ENCODE measurements at places on chromosomes 4 and X.

DNA sequence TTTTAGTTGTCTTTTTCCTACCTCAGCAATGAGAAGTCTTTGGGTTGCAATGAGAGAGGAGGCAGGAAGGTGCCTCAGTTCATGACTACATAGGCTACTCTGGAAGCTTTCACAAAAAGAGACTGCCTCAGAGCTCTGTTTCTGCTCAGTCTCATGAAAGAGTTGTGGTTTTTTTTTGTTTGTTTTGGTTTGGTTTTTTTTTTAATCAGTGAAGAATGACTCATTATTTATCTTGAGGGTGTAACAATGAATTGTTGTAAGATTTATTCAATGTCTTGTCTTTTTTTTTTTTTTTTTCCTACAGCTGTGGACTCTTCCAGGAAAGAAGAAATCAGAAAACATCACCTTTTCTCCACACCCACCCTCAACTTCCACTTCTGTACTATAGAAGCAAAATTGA, 67.5 kb upstream of the CXCL13 start:
- no peak for DNase-seq

- no peak for DNase-seq
Measured at GRCh38 chrX:63635750-63636149, 149.3 kb downstream of the ARHGEF9 start.

DNA sequence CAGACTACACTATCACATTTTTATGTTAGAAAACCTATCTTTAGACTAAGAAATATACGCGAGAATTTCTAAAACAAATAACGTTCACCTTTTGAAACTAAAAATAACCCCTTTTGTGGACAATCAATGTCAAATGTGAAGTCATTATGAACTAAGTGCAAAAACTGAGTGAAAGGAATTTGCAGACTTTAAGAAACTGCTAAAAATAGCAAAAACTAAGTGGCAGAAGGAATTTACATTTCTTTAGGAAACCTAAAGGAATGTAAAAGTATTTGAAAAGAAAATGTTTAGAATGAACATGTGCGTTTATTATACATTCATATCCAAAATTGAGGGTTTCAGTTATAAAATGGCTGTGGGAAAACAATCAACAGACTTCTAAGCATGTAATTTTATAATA, 58.3 kb downstream of the VEGFC start:
- DNase-seq = no peak

- DNase-seq = no peak
Measured at GRCh38 chr4:182823576-182823975, 93.6 kb downstream of the DCTD start.

DNA sequence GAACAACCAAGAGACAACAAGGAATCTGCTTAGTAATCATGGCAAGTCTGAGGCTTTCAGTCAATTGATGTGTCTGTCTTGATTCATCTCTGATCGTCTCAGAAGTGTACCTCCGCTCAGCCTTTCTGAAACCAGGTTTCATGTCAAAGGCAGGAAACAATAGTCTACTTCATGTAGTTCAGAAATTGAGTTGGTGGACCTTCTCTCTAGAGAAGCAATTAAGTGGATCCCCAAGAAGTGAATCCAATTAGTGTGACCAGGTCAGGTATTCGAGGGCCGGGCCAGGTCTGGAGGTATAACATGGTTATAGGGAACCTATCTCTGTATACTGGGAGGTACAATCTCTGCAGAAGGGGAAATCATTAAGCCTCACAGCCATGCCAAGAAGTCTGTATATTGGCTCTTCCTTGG, 32.0 kb downstream of the DAPP1 start:
- no peak for DNase-seq

- DNase-seq = peak; percentile 41
Measured at GRCh38 chrX:72304877-72305276, 837 bp downstream of the CITED1 start.

- DNase-seq = no peak
Measured at GRCh38 chr4:82704156-82704555, 94.4 kb downstream of the SCD5 start.

DNA sequence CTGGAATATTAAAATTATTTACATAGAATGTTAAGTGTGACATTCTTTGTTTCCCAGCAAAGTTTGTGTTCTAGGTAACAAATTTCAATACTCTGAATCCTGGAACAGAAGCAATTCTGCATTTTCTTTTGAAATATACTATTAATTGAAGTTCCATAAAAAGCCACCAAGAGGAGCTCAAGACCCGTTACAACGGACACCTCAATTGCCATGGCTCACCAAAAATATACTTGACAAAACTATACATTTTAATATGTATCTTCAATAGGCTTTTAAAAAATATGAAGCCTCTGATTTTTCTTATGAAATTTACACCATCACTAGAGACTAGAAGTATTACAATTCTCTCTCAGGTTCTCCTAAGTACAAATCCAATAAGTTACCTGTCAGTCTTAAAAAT, 111.4 kb downstream of the NYX start:
- DNase-seq = no peak

GRCh38 chr4:110637408-110638088, 14.7 kb upstream of the PITX2 start:
- peak; percentile 51 for DNase-seq

DNA sequence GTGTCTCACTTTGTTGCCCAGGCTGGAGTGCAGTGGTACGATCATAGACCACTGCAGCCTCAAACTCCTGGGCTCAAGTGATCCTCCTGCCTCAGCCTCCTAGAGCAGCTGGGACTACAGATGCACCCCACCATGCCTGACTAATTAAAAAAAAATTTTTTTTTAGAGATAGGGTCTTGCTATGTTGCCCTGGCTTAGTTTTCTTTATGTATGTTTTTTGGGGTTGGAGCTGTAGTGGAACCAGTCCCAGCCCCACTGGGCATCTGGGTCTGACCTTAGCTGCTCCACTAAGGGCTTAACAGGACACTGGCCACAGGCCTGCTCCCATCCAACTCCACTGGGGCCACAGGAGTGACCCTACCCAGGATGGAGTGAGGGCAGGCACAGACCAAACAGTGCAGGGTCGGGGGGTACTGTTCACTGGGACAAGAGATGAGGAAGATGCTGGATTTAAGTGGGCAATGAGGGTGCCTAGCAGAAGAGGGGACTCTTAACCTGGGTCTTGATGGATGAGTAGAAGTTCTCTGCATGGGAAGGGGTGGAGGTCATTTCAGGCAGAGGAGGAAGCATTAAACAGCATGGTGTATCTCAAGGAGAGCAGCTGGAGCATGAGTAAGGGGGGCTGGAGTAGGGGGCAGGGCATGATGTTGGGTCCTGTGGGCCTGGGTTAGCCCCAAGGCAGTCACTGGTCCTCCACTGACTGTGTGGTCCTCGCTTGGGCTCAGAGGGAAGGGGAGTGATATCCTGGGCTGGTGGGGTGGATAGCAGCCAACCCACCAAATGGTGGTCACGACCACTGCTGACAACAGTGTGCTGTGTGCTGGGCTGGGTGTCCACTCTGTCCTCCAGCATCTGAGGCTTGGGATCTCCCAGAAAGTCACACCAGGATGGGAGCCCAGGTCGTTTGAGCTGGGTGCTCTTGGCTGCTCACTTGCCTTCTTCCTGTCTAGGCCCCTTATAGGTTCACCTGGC, 24.1 kb upstream of the ADD1 start:
- no peak for DNase-seq

GRCh38 chrX:153595859-153596857, 2.8 kb downstream of the CCNQ start:
- DNase-seq = no peak

GRCh38 chr4:155688860-155689259, 22.2 kb downstream of the GUCY1A1 start:
- DNase-seq = no peak

DNA sequence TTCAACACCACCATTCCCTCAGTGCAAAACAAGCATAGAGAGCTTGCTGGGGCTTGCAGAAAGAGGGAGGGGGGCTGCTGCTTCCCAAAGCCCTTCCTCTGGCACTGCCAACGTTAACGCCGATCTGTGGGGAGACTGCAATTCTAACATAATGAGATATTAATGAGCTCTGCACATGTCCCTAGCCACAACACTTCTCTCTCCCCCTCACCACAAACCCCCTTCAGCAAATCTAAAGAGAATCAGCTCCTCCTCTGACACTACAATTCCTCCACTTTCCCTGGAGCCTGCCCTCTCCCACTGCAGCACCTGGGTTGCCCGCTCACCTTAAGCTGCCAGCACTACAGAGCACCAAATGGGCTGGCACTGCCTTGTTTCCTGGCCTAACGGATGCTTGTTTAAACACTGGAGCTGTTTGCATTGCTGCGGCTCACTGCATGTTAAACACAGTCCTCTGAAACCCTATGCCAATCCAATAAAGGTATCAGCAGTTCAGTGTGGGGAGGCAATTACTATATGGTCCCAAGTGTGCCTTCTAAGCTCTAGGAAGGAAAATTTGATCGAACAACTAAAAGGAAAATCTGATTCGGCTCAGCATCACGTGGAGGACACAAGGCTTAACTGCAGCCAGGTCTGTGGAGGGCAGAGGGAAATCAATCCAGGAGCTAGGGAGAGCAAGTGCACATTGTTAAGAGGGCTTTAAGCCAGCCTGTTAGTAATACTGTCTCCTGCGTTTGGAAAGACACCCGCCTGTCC, 232.4 kb downstream of the MAML3 start:
- peak; percentile 52 for DNase-seq

- no peak for DNase-seq
Measured at GRCh38 chr4:160848901-160849760, 1314.7 kb downstream of the FSTL5 start.

GRCh38 chr4:54378461-54378860, 149.4 kb downstream of the PDGFRA start:
- DNase-seq = no peak
